ENCODE measurements at places on chromosomes 11 and 22.

DNA sequence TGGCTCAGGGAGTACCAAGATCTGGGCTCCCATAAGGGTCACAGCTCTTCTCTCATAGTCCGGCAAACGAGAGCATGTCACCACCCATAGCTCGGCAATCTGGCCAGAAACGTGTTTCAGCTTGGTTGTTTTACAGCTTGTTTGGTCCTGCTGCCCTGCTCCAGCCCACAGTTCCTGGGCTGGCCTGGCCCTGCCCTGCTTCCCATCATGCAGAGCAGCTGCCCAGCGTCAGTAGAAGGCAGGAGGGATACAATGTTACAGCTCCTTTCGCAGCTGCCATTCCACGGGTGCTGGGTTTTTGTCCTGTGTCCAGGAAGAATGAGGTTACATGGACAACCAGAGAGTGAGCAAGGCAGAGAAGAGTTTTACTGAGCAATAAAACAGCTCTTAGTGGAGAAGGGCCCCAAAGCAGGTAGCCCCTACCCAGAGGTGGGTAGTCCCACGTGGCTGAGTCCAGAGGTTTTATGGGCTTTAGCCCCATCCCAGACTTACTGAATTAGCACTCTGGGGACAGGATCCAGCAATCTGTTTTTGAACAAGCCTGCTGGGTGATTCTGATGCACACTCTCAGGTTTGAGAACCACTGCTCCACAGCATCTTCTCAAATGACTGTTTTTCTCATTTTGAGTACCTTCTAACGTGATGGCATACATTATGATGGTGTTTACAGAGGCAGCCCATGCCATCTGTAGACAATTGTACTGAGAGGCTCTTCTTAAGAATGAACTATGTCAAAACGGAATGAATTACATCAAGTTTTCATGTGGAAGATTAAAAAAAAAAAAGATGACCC, 5.8 kb upstream of the MS4A18 start:
- H3K36me3 ChIP-seq: no peaks in the 10 kb centered on the region
- H3K27me3 ChIP-seq: peaks cover 21% of the 10 kb centered on the region
- no peak overlapping the region for H3K4me3 ChIP-seq
- H3K4me1 ChIP-seq: peaks cover 7% of the 10 kb centered on the region
- DNase-seq: no peak

DNA sequence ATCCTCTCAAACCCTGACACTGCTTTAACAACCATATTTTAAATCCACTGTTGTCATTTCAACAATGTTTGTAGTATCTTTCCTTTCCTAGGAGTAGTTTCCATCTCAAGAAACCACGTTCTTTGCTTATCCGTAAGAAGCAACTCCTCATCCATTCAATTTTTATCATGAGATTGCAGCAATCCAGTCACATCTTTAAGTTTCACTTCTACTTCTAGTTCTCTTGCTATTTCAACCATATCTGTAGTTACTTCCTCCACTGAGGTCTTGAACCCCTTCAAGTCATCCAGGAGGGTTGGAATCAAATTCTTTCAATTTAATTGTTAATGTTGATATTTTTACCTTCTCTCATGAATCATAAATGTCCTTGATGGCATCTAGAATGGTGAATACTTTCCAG, 22.4 kb downstream of the CCDC82 start:
- no peak overlapping the region for H3K27ac ChIP-seq
- H3K36me3 ChIP-seq: peaks cover 14% of the 10 kb centered on the region
- H3K27me3 ChIP-seq: no peaks in the 10 kb centered on the region
- DNase-seq: no peak
- no peak overlapping the region for H3K4me3 ChIP-seq
- H3K4me1 ChIP-seq: peaks cover 5% of the 10 kb centered on the region

GRCh38 chr11:95266751-95267374, 35.9 kb upstream of the SESN3 start:
- no peaks in the 10 kb centered on the region for H3K27me3 ChIP-seq
- no peak overlapping the region for H3K27ac ChIP-seq
- H3K4me1 ChIP-seq: peaks cover 2% of the 10 kb centered on the region
- H3K36me3 ChIP-seq: no peaks in the 10 kb centered on the region
- no peak for DNase-seq

- DNase-seq: no peak
- peaks cover 10% of the 10 kb centered on the region for H3K27me3 ChIP-seq
- no peaks in the 10 kb centered on the region for H3K4me1 ChIP-seq
- H3K4me3 ChIP-seq: no peak overlapping the region
- H3K27ac ChIP-seq: no peak overlapping the region
Measured at GRCh38 chr11:104259121-104259610, 95.2 kb upstream of the PDGFD start.

DNA sequence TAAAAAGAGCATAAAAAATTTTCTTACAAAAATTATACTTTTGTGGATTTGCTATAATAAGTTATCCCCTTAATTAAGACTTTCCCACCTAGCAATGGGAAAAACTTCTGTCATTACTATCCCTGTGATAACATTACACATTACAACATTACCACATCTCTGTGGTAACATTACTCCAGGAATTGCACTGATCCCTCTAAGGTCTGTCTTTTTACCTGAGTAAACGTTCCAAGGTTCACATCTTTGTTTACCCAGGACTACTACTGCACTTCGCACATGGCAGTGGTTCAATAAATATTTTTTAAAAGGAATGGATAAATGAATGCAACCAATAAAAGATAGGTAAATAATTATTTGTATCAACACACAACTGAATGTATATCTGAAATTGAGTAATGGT, 92.4 kb upstream of the NOX4 start:
- H3K27ac ChIP-seq: no peak overlapping the region
- H3K36me3 ChIP-seq: no peaks in the 10 kb centered on the region
- no peaks in the 10 kb centered on the region for H3K4me1 ChIP-seq
- H3K4me3 ChIP-seq: no peak overlapping the region

- no peaks in the 10 kb centered on the region for H3K36me3 ChIP-seq
- no peak overlapping the region for H3K27ac ChIP-seq
- H3K4me1 ChIP-seq: peaks cover 5% of the 10 kb centered on the region
Measured at GRCh38 chr22:45096256-45096907, 67.3 kb upstream of the NUP50 start.
